Mesothelial cell of epicardium (in vitro differentiated cells): ENCODE measurements at places on chromosomes 12 and 14.

GRCh38 chr14:32707742-32708500 is 230.8 kb upstream of the NPAS3 start:
- H3K27me3 ChIP-seq = no peaks in the 10 kb centered on the region
- H3K4me1 ChIP-seq = peaks cover 18% of the 10 kb centered on the region
- H3K36me3 ChIP-seq = no peaks in the 10 kb centered on the region
- DNase-seq = no peak
- H3K27ac ChIP-seq = no peak overlapping the region

GRCh38 chr14:49953196-49953595 is 60.3 kb downstream of the ARF6 start:
- H3K4me3 ChIP-seq = no peak overlapping the region
- H3K4me1 ChIP-seq = peaks cover 4% of the 10 kb centered on the region
- no peaks in the 10 kb centered on the region for H3K36me3 ChIP-seq
- H3K27me3 ChIP-seq = no peaks in the 10 kb centered on the region

DNA sequence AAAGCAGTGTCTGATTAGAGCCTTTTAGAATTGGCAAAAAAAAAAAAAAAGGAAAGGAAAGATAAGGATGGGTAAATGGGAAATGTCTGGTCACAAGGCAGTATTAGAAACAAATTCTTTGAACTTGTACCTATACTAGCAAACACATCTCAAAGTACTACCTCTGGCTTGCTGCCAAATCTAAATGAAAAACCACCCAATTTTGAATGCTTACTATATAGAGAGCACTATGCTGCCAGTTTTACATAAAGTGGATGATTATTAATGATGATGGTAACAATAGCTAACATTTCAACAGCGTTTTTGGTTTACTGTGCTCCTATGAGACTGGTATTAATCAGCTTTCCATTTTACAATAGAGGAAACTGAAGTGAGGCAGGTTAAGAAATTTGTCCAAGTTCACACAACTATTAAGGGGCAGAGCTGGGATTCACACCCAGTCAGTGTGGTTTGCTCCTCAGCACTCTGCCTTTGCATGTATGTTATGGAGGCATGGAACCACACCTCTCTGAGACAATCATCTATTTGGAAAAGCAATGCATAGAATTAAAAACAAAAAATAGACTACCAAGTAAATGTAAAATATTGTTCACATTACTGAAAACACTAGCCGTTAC is 34.2 kb downstream of the ATP2B1 start:
- no peak overlapping the region for H3K27ac ChIP-seq
- no peaks in the 10 kb centered on the region for H3K27me3 ChIP-seq
- peaks cover 9% of the 10 kb centered on the region for H3K36me3 ChIP-seq
- DNase-seq = no peak
- H3K4me1 ChIP-seq = peaks cover 48% of the 10 kb centered on the region

DNA sequence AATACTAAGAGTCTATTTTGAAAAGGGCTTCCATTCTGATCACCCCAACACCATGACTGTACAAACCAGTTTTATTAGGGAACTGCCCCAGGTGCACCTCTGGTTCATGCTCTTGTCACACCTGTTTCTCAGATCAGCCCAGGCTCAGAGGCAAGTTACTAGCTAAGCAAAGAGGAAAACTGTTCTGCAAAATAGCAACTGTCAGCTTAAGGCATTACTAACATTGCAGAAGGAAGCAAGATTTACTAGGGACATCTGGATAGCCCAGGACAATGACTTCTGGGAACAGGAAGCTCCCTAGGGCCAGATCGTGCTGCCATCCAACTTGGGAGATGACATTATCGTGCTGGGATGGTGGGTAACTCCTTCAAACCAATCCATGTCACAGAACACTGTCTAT is 30.1 kb downstream of the ANAPC7 start:
- no peak for DNase-seq
- H3K4me1 ChIP-seq = no peaks in the 10 kb centered on the region
- H3K27ac ChIP-seq = peak overlapping the region; percentile 12
- H3K27me3 ChIP-seq = no peaks in the 10 kb centered on the region
- no peak overlapping the region for H3K4me3 ChIP-seq

GRCh38 chr14:105941226-105942166 is 415.1 kb downstream of the TMEM121 start:
- H3K27me3 ChIP-seq = no peaks in the 10 kb centered on the region
- H3K36me3 ChIP-seq = peaks cover 9% of the 10 kb centered on the region
- no peak overlapping the region for H3K27ac ChIP-seq
- H3K4me1 ChIP-seq = no peaks in the 10 kb centered on the region
